ENCODE measurements at places on chromosomes 6 and 20. TPM values are rescaled to one million over a fixed set of nuclear protein-coding genes. Genes with fewer than 3 reads are reported as not detected.

The TINAG gene
- not detected for total RNA-seq

The OPN5 gene
- total RNA-seq: not detected

The PRRC2A gene
- 94.8 TPM for total RNA-seq

The DZANK1 gene
- 6.6 TPM for total RNA-seq

The POU3F2 gene
- total RNA-seq: 162 TPM

The SLCO4A1 gene
- total RNA-seq: 2.5 TPM

The RPP21 gene
- 28.8 TPM for total RNA-seq

The SEMG1 gene
- total RNA-seq: not detected

The LZTS3 gene
- total RNA-seq: 18.8 TPM

The BHLHE23 gene
- total RNA-seq: 0.94 TPM

The DYNLRB1 gene
- 59.5 TPM for total RNA-seq

The GPR6 gene
- 1.3 TPM for total RNA-seq

The POM121L2 gene
- total RNA-seq: not detected

The ESR1 gene
- under 0.01 TPM for total RNA-seq

The KCNK15 gene
- not detected for total RNA-seq

The FOXS1 gene
- not detected for total RNA-seq

The SMAP1 gene
- total RNA-seq: 65.4 TPM

The FAM209B gene
- total RNA-seq: not detected

The PDYN gene
- total RNA-seq: 1.6 TPM

The RIMS4 gene
- total RNA-seq: 52.0 TPM

The ADA gene
- 0.63 TPM for total RNA-seq

The GGTLC1 gene
- not detected for total RNA-seq

The SAMD10 gene
- 10.0 TPM for total RNA-seq

The DPPA5 gene
- not detected for total RNA-seq

The OR2J3 gene
- not detected for total RNA-seq

The UCKL1 gene
- total RNA-seq: 32.9 TPM

The WFDC10B gene
- total RNA-seq: not detected

The OR5V1 gene
- not detected for total RNA-seq

The C6orf132 gene
- under 0.01 TPM for total RNA-seq

The PAX1 gene
- total RNA-seq: not detected

The ERMARD gene
- 32.6 TPM for total RNA-seq

The RUNX2 gene
- total RNA-seq: 0.31 TPM

The TRIM40 gene
- total RNA-seq: not detected

The RNASET2 gene
- total RNA-seq: 25.4 TPM

The SLC32A1 gene
- 7.2 TPM for total RNA-seq

The MYH7B gene
- 0.31 TPM for total RNA-seq

The VSX1 gene
- not detected for total RNA-seq

Measured in parietal lobe (tissue), 2 donors.